ENCODE measurements at places on chromosomes 5 and 9.

GRCh38 chr9:111527347-111527746 is 2.4 kb downstream of the ZNF483 start:
- DNase-seq, result no peak

- no peak for DNase-seq
Measured at GRCh38 chr9:132590318-132591182, 8.1 kb downstream of the BARHL1 start.

DNA sequence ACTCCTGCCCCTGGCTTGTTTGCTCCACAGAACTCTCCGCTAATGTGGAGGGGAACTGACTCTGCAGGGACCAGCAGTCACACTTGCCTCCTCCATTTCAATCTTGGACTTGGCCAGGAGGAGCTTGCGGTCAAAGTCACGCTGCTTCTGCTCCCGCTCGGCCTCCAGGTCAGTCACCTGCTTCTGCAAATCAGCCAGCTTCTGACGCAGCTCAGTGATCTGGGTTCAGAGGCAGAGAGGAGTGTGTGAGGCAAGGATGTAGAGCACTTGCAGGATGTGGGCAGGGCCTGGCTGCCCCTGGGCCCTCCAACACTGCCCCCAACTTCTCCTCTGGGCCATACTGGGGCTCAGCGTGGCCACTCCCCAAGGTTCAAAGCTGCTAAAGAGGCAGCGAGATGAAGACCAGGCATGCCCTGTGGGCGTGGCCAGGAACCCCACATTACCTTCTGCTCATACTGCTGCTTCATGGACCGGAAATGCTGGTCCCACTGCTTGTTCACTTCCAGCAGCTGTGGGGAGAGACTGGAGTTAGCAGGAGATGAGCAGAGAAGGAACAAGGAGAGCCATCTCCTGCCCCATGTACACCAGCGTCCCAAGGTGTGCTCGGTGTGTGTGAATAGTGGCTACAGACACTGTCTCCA is 22.2 kb downstream of the GPX3 start:
- DNase-seq, result no peak

DNA sequence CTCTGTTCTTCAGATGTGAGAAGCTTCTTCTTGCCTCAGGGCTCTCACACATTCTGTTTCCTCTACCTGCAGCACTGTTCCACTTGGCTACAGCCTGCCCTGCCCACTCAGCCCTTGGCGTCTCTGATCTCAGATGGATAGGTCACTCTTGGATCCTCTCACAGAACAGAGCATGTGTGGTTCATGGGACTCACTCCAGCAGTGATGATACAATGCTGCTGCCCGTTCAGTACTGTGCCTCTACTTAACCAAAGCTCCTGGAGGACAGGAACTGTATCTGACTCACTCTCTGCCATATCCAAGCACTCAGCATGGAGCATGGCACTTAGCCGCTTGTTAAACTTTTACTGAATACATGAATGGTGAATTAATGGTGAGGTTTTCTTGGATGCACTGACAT is 3.4 kb upstream of the SPINK4 start:
- no peak for DNase-seq

GRCh38 chr5:54518146-54518817 is 723 bp downstream of the SNX18 start:
- peak; percentile 81 for DNase-seq

DNA sequence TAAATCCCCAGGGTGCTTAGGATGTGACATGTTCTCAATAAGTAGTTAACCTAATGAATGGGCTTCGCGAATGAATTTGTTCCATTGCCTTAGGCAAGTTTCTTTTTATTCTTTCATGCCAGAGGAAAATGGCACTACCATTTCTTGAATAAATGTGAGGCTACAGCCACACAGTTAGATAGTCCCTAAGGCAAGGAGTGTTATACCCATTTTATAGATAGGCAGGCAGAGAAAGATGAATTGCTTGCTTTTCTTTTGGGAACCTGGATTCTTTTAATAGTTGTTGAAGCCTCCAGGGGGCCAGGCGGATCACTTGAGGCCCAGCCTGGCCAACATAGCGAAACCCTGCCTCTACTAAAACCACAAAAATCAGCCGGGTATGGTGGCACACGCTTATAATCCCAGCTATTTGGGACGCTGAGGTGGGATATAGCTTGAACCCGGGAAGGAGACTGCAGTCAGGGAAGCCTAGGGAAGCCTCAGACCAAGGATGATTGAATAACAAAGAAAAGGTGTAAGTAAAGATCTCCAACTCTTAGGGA is 943 bp downstream of the NOP16 start:
- no peak for DNase-seq

DNA sequence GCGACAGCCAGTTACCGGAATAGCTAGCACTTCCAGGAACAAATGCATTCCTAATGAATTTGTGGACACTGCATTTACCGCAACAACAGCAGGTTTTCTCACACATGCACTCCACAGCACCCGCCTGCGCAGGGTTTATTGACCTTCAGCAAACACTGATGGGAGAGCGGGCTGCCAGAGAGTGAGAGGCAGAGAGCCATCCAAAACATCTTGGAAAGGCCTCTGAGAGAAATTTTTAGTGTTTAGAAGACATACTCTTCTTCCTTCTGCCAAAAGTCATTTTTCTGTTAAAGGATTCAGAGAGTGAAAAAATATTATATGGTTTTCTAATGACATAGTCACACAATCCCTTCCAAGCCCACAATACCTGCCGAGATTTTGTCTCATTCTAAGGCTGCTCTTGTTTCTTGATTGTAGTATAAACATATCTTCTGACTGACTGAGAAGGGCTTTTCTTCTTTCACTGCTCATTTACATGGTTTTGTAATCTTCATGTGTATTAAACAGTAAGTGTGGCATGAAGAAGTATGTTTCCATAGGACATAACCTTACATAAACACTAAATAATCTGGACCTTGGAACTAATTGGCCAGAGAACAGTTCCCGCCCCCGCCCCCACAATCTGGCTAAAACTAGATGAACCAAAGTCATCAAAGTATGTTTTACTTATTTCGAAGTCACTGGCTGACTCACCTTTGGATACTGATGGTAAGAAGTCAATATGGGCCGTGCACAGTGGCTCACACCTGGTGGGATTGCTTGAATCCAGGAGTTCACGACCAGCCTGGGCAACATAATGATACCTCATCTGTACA is 432.5 kb upstream of the MEF2C start:
- no peak for DNase-seq

DNA sequence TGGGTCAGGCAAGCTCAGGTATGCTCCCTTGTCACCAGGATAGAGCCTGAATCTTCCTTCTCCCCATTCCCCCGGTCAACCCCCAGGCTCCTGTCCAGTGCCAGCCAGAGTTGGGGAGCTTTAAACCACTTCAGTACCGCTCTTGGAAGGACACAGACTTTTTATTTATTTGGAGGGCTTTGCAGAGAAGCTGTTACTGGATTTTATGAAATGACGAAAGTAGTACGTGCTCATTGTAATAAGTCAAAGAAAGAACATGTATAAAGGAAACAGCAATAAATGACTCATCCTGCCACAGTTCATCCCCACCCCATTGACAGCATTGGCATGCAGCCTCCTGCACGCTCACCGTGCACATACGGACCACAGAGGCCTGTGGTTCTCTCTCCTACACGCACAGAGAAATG is 230.3 kb downstream of the AUH start:
- no peak for DNase-seq

Data from Right ventricle myocardium superior (tissue), 1 donor.